ENCODE measurements at places on chromosomes 5 and 9.

- no peak for DNase-seq
Measured at GRCh38 chr5:181061645-181062044, 21.6 kb downstream of the BTNL9 start.

GRCh38 chr9:1619915-1620710 is 395.0 kb upstream of the SMARCA2 start:
- no peak for DNase-seq

DNA sequence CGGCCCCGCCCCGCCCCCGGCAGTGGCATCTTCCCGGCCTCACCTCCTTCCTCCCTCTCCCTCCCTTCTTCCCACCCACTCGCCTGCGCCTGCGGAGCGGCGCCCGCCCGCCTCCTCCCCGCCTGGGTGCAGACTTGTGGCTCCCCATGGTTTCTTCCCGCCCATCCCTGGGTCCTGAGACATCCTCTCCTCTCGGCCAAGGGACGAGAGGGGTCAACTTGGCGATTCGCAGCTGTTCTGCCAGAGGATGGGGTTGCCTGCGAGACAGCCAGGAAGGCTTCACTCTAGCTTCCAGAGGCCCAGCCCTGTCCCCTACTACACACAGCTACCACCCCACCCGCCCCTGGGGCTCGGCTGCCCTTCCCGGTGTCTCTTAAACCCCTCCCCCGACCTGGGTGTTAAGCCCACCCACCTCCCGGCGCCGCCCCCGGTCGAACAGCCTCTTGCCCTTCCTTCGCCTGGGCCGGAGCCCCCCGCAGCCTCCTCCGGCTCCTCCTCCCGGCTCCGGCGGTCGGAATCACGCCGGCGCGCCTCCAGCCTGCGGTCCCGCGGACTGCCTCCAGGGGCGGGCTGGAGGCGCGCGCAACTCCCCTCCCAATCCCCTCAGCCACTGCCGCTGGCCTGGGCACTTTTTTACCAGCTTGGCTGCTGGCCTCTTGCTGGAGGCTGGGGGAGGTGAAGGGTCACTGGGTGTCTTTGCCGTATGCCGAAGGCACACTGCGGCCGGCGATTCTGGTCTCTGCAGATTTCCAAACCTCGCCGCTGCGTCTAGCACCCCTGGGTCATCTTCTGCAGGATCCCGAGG is 1.9 kb downstream of the JADE2 start:
- DNase-seq: peak; percentile 50

- DNase-seq: no peak
Measured at GRCh38 chr5:14937254-14937653, 65.7 kb upstream of the ANKH start.

GRCh38 chr9:22922222-22922621 is 475.6 kb downstream of the DMRTA1 start:
- no peak for DNase-seq

GRCh38 chr5:157820593-157821252 is 38.2 kb downstream of the CLINT1 start:
- DNase-seq: no peak

DNA sequence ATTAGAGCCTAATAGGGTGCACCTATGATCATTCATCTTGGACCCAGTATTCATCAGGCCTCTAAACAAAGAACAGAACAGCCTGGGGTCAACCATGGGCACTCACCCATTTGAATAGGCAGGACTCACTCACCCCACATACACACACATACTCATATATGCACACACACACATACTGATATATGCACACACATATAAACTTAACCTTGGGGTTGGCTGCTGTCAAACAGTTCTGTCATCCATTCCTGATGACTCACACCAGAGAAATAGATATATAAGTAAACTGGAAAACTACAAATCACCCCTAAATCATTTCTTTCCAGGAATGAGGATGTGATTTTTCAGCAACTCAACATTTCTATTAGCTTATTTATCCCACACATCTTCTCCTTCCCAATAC is 51.3 kb downstream of the ARL15 start:
- no peak for DNase-seq

DNA sequence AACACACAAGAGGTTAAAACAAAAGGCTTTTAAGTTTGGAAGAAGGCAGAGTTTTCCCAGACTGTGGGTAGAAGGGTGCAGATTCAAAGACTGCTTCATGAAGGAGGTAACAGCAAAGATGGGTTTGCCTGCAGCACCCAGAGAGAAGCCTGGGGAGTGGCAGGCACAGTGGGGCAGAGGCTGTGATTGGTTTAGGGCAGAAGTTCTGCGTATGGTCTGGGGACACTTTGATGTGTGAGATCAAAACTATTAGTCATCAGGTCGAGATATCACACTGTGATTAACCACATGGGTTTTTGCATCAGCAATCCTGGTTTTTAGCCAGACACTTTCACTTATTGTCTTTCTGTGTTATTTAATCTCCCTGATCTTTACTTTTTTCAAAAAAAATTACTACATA is 188.8 kb upstream of the GLRA1 start:
- peak; percentile 45 for DNase-seq

DNA sequence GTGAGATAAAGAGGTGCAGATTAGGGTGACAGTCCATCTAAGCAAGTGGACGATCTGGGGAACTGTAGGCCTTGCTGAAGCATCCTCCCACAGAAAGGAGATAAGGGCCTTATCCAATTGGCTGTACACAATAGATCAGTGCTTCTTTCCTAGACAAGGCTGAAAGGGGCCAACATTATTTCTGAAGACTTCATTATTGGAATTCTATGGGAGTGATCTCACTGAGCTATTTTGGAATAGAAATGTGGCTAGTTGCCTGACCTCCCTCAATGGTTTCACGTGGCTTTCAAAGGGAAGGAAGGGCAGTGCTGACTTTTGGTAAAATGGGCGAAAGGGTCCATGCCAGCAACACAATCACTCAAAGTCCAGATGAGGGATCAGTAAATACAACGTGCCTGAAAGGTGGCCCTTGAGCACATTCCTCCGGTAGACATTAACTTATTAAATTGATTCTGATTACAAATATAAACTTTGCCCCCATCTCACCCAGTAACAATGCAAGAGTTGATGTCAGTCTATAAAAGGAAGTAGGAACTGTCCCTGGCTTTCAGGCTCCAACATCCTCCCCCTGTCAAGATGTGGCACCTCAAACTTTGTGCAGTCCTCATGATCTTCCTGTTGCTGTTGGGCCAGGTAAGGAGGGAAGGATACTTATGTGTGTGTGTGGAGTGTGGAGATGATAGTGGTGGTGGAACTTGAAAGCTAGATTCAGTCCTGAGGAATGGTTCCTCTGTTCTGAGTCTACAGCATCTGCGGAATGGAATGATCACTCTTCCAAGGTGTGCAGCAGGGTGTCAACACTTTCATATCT is at the start of gene LEAP2:
TSS of gene LEAP2 (plus strand) at position 550 of the 811 bp plus-strand sequence. CDS start at position 577, 27 bp downstream.
- no peak for DNase-seq

DNA sequence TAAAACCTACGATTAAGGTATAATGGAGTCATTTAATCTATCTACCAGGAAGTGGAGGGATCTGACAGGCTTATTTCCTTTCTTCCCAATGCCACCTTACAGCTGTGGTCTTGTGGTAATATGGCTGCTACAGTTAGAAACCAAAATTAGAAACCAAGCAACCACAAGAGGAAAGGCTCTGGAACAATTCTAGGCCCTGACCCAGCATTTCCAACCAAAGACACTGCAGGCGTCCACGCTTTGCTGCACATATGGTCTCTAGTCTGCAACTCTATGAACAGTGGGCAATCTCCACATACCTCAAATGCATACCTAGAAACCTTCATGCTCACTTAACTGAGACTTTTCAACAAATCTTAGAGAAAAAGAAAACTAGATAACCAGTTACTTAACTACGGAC is 339.1 kb downstream of the NFIB start:
- DNase-seq: no peak

- DNase-seq: no peak
Measured at GRCh38 chr5:36730537-36731216, 124.3 kb downstream of the SLC1A3 start.

- DNase-seq: no peak
Measured at GRCh38 chr5:123810253-123810652, 298.3 kb downstream of the CSNK1G3 start.

GRCh38 chr5:34721327-34721726 is 65.2 kb downstream of the RAI14 start:
- no peak for DNase-seq

- no peak for DNase-seq
Measured at GRCh38 chr5:33934176-33934575, 2.0 kb upstream of the RXFP3 start.

GRCh38 chr5:749101-749670 is 35.3 kb downstream of the ZDHHC11B start:
- DNase-seq: no peak

DNA sequence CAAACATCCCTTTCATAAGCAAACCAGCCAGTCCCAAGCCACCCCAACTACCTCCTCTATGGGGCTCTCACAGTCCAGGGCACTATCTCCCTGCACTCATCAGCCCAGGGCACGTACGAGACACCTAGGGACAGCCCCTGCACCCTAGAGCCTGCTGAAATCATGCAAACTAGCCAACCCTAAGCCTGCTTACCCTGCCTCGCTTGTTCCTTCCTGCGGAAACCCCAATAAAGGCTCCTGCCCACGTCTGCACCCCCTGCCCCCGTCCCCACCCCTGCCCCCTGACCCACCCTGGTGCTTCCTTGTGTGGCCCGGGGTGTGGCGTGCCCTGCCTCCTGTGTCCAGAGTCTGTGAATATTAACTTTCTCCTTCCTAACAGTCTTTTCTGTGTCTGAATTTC is 135.9 kb downstream of the GADD45G start:
- no peak for DNase-seq

GRCh38 chr5:173231381-173231766 is 3.6 kb downstream of the NKX2-5 start:
- no peak for DNase-seq

- DNase-seq: no peak
Measured at GRCh38 chr9:77514886-77515711, 133.0 kb downstream of the GNA14 start.

- DNase-seq: no peak
Measured at GRCh38 chr5:15008921-15009320, 137.3 kb upstream of the ANKH start.

- no peak for DNase-seq
Measured at GRCh38 chr5:108615216-108615615, 132.5 kb upstream of the FER start.

DNA sequence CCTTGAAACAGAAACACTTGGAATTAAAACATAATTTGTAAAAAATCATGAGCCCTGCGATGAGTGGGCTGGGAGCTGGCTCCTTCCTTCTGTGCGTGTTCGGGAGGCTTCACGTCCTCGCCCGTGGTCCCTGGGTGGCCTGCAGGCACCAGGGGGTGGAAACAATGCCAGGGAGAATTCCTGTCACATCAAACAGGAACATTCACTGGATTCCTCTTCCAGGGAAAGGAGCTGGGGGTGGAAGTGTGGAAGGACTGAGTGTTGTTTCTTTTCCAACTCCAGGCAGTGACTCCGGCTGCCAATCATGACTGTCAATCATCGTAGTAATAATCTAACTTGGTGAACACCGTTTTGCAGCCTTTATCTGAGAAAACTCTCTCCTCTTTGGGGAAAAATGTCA is 10.3 kb downstream of the TOR1A start:
- no peak for DNase-seq

GRCh38 chr9:123687246-123687751 is 242.6 kb downstream of the DENND1A start:
- no peak for DNase-seq

DNA sequence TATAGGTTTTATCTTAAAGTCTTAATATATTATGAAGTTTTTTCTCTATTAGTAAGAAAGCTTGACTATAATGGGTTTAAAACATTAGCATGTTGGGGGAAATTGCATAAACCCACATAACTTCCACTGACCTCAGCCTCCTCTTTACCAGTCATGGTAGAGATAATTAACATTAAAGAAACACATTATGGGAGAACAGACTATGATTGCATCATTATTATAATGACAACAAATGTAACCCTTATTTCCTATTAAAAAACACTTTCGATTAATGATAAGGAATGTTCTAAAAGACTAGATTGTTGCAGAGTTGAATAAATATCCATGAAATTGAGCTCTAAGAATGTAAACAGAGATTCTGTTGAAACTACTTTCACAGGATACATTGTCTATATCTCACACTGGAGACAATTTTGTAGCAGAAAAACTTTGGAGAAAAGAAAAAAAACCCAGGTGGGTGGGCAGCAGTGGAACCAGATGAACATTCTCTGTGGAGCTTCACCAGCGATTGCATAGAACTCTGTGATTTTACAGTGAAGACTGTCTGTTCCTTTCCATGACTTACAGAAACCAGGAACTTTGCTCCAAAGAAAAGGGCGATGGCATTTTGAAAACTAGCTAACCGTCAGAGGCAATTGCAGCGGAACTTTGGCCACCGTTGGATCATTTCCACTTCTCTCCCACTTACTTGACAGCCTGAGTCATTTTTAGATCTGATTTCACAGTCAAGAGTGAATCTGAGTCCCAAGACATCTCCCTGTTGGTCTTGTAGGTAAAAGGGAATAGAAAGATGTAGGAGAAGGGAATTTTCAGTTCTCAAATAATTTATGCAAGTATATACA is 21.0 kb upstream of the ERAP2 start:
- DNase-seq: no peak

DNA sequence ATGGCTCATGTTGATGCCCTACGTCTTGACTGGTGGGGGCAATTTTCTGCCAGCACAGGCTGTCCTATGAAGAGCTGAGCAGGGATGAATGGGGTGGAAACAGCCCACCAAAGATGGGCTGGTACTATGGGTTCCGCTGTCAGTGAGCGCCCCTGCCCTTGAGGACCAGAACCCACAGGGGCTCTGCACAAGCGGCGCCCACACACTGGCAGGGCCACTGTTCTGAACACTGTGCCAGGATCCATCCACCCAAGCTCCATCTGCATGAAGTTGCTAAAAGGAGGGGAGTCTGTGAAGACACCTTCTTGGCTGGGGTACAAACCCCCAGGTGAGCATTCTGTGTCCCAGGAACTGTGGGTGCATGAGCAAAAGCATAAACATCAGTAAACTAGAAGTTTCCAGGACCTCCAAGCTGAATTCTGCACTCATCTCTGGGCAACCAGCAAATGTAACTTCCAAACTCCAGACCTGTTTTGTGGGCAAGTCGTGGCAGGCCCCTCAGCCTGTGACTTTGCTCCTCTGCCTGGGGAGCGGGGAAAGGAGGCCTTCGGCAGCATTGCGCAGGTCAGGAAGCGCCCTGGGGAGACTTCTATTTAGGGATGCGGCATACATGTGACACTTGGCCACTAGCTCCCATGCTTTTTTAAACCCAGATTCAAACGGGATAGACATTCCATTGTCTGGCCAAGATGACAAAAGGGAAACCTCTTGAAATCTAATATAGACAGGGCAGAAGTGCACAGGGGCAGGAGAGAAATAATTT is 48.9 kb downstream of the PTPN3 start:
- DNase-seq: no peak

- DNase-seq: no peak
Measured at GRCh38 chr5:53089481-53089991, 20.0 kb downstream of the MOCS2 start.

All from T follicular helper cell (primary cell).